ENCODE measurements at places on chromosomes 3 and 15. TPM values are rescaled to one million over a fixed set of nuclear protein-coding genes. Genes with fewer than 3 reads are reported as not detected.

The REC114 gene
- total RNA-seq = not detected

The HYAL1 gene
- 2.5 TPM for total RNA-seq

The CD200R1L gene
- total RNA-seq = not detected

The PSTPIP1 gene
- total RNA-seq = 1.5 TPM

The LYZL4 gene
- not detected for total RNA-seq

The MIX23 gene
- total RNA-seq = 60.1 TPM

The GPD1L gene
- total RNA-seq = 7.7 TPM

The FAM81A gene
- 4.2 TPM for total RNA-seq

The SEMA7A gene
- total RNA-seq = 14.4 TPM

The OSTN gene
- 0.75 TPM for total RNA-seq

The CLEC3B gene
- not detected for total RNA-seq

The RLBP1 gene
- total RNA-seq = 6.3 TPM

The PP2D1 gene
- total RNA-seq = not detected

The WDR49 gene
- 5.4 TPM for total RNA-seq

The TPRG1 gene
- total RNA-seq = 0.61 TPM

The TLR9 gene
- not detected for total RNA-seq

The GOLGA6L7 gene
- total RNA-seq = not detected

The MORC1 gene
- not detected for total RNA-seq

The CCDC80 gene
- 49.8 TPM for total RNA-seq

The NANOGP8 gene
- total RNA-seq = 0.34 TPM

The DUOXA2 gene
- total RNA-seq = not detected

The IMPG2 gene
- 0.40 TPM for total RNA-seq

The FOXL2NB gene
- total RNA-seq = not detected

The CPA3 gene
- not detected for total RNA-seq

The RETNLB gene
- not detected for total RNA-seq

Data from neural crest cell (in vitro differentiated cells).